ENCODE measurements at places on chromosomes 11 and 22.

DNA sequence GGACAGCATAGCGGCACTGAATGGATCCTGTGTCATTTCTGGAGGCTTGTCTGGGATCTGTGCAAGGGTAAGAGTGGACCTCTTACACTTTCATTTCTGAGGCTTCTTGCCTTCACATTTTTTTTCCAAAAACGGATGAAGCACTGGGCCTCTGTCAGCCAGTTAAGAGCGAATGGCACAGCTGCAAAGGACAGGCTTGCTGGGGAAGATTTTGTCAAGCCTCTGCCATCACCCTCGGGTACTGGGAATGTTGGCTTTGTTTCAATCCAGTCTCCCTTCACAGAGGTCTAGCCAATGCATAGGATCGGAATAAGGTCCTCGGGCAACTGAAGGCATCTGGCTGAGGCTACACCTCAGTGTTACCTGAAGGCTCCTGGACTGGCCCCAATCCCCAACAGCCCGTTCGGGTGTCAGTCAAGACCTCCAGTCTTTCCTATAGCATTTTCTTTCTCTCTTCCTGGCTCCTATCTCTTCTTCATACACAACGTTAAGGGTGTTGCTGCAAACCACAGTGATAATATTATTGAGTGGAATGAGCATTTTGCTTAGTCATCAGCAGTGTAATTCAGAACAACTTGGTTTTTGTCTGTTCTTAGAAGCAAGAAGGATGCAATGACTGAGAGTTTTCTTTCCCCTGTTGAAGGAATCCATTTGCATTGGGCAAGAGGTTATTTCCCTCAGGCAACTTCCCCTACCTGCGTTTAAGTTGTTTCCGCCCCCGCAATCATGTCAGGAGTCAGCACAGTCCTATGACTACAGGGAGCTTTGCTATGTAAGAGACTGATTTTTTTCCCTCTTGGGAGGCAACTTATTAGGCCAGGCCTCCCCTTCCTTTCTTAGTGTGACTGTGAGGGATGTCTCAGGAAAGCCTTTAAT lies 22.8 kb downstream of the NPAT start:
- no peak for DNase-seq

GRCh38 chr11:123351375-123351774 lies 78.7 kb upstream of the GRAMD1B start:
- no peak for DNase-seq

- no peak for DNase-seq
Observed at GRCh38 chr11:72221386-72222075, 3.0 kb upstream of the INPPL1 start.

DNA sequence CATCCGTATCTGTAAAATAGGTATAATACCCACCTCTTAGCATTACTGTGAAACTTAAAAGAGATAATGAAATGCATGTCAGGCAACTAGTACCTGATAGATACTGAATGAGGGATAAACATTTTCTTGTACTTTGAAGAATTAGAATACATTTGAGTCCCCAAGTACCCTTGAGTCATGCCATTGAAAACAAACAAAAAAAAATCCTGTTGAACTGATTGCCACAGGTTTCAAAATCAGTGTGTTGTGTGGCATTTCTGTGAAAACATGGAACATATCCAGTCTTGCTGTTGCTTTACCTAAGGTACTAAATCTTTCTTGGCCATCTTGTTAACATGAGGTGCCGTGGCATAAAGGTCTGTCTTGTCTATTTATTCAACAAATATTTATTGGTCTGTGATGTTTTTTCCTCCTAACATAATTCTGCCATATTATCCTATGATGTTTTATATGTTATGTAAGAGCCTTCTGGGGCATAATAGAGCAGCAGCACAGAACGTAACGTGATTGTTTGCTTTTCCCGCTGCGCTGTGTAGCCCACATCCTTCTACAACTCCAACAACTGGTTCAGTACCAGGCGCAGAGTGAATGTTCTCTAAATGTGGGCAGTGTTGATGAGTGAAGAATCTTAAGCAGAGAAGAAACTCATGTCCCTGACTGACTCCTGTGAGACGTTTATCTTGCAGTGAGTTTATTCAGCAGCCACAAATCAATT lies 79.3 kb upstream of the RAB1B start:
- no peak for DNase-seq

DNA sequence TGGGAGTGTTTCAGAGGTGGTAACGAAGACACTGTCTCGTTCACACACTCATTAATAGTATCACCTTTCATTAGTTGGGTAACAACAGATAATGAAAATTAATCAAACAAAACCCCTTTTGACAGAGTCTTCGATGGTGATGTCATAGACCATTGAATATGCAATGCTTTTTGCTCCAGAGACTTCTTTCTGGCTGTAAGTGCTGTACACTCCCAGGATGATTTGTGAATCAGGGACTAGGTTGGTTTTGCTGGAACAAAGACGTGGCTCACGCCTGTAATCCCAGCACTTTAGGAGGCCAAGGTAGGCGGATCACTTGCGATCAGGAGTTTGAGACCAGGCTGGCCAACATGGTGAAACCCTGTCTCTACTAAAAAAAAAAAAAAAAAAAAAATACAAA lies 9.5 kb upstream of the RASSF10 start:
- no peak for DNase-seq

GRCh38 chr11:126487711-126488110 lies 132.2 kb downstream of the ST3GAL4 start:
- no peak for DNase-seq

- DNase-seq, result no peak
Observed at GRCh38 chr22:43235445-43236409, 48.8 kb upstream of the TTLL12 start.

GRCh38 chr22:42414565-42415303 lies 17.5 kb downstream of the NFAM1 start:
- no peak for DNase-seq

DNA sequence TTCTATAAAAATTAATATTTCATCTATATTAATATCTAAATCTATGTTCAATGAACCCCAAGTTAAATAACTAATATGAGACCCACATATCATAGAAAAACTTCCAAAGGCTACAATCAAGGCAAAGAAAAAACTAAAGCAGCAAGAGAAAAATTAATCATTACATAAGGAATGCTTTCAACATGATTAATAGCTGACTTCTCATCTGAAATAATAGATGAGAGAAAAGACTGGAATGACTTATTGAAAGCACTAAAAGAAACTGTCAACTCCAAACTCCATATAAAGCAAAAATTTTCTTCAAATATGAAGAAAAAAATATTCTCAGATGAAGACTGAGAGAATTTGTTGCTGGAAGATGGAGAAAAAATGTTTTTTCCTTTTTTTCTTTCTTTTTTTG lies 13.0 kb downstream of the TRIM5 start:
- DNase-seq, result no peak

- DNase-seq, result no peak
Observed at GRCh38 chr22:19477321-19478044, 1.5 kb downstream of the UFD1 start.

GRCh38 chr11:128201801-128202200 lies 385.6 kb downstream of the ETS1 start:
- no peak for DNase-seq

DNA sequence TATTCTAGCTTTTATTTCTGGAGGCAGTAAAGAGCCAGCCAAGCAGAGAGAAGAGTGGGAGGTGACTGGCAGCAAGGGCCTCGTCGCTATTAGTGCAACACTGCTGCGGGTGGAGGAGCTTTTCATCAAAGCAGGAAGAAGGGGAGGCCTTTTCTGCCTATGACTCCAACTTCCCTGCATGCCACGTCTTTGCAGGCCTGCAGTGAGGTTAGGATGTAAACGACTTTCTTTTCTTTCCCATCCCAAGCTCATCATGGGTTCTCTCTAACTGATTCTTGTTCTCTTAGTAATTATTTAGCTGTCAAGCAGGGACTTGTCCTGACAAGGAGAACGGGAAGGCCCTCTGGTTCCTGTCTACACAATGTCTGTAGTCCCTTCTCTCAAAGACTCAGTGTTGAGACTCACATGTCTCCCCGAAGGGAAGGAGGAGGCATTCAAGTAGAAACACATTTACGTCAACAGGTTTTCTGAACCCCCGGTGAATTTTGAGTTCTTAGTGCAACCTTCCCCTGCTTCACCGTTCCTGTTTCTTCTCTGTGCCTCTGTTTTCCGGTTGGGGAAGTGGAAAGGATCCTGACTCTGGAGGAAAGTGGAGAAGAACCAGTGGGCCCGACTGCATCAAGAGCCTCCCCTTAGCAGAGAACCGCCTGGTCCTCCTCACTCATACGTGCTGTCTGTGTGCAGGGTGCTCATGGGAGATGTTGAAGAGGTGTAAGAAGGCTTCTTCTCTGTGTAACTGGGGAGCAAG lies 56.9 kb downstream of the PACS1 start:
- no peak for DNase-seq

DNA sequence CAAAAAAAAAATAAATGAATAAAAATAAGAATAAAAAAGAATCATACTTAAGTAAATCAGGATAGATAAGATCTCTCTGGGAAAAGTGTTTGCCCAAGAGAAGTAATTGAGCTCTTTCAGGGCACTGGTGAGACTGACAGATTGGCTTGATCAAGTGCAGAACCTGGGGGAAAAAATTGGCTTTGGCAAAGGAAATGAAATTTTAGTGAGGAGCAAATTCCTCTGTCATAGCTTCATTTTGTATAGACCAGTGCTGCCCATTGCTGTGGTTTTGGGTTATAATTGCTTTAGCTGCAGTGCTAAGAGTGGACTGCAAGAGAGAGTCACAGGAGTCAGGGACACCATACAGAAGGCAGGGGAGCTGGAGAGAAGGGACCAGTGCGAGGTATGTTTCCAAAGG lies 35.7 kb downstream of the SFI1 start:
- DNase-seq, result no peak

DNA sequence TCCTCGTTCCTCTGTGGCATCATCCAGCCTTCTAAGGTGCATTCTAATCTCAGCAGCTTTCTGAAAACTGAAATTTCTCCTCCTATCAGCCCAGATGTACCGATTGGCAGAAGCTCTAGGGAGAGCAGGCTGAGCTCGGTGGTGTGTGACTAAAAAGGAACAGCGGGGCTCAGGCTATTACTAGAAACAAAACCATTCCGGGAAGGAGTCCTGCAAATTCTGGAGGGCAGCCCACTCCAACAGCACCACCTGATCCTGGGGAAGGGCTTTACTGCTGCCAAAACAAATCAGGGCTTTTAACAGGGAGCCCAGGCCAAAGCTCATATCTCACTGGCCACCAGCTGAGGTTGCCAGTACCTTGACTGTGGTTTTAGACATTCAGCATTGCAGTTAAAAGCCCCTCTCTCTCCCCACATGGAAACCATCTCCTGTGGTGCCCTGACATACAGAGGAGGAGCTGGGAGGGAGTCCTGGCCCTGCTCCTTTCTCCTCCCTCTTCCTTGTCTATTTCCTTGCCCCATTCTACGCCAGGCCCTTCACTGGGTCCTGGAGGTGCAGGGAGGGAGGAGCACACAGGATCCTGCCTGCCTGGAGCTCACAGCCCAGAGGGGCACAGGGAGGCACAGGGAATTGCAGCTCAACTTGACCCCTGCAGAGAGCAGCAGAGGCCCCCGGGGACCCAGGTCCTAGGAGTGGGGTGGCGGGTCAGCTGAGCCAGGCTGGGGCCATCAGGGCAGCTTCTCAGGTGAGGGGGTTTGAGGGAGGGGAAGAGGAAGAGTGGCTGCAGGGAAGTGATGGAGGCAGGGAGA lies 889 bp downstream of the PLAAT4 start:
- DNase-seq, result no peak

DNA sequence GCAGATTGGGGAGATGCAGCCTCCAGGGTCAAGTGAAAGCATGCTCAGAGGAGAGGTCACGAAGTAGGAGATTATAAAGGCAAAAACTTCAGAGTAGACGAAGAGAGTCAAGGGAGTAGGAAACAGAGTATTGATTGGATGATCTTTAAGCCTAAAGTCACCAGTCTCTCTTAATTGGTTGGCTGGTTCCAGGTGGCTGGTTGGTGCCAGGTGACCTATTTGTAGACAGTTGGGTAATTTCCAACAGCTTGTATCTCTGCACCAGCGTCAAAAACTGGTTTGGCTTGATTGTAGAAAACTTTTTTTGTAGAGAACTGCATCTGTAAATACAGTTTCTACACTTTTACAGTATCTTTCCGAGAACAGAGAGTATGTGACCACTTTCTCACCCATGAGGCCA lies 75.7 kb upstream of the CCDC90B start:
- DNase-seq, result no peak

GRCh38 chr11:132072858-132073211 lies 702.4 kb downstream of the NTM start:
- DNase-seq, result no peak

- DNase-seq, result no peak
Observed at GRCh38 chr11:5366856-5367255, 15.5 kb downstream of the OR51B6 start.

DNA sequence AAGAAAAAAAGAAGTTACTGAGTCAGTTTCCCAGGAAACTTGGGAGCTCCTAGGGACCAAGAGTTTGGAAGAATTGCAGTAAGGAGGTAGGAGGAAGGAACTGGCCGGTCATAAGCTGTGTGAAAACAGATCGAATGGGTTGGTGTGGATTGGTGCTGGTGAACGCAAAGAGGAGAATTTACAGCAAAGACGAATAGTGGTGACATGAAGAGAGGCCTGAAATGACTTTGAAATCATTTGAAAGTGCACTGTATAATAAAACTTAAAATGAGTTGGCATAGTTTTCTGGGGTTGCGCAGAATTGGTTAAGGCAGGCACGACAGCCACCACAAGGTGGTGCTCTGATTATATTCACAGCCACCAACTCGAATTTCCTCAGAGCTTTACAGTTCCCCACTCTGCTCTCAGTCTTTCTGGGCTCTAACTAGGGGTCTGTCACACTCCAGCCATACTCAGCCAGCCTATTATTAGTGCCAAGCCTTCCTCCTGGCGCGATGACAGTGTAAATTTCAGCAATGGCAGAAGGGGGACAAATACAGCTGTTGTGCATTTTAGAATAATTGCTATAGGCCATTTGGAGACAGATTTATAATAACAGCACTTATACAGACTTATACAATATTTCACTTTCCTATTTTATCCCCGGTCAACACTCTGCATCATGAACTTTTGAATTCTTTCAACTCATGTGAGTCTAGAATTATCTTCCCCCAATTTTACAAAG lies 8.3 kb upstream of the HTR3B start:
- no peak for DNase-seq

GRCh38 chr11:43521471-43521870 lies 159.1 kb upstream of the HSD17B12 start:
- no peak for DNase-seq

DNA sequence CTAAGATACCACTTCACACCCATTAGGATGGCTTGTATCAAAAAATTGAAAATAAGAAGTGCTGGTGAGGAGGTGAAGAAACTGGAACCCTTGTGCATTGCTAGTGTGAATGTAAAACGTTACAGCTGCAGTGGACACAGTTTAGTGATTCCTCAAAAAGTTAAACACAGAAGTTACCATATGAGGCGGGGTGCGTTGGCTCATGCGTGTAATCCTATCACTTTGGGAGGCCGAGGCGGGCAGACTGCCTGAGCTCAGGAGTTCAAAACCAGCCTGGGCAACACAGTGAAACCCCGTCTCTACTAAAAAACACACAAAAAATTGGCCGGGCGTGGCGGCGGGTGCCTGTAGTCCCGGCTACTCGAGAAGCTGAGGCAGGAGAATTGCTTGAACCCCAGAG lies 43.5 kb downstream of the SGSM3 start:
- no peak for DNase-seq

DNA sequence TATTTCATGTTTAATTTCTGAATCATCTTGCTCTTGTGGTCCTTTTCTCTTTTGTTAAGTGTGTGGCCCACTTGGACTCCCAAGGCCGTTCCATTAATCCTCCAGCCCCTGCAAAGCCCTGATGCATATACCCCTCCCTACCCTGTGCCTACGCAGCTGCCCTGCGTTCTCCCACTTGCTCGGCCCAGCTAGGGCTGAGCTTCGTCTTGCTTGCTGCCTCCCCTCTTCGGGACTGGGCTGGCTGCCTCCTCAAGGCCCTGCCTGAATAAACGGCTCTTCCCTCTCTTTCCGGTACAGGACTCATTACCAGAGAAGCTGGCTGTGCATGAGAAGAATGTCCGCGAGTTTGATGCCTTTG lies 28.5 kb downstream of the ARHGAP1 start:
- DNase-seq, result no peak

Measured in stimulated activated CD8-positive, alpha-beta memory T cell treated with anti-CD3 and anti-CD28 coated beads, Interleukin-15, amount 100 ng/mL, for 24 hours (primary cell).